KG1 (cell line): ENCODE measurements at places on chromosomes 2 and 18.

GRCh38 chr2:6535572-6535971 lies 330.1 kb downstream of the CMPK2 start:
- DNase-seq: no peak

DNA sequence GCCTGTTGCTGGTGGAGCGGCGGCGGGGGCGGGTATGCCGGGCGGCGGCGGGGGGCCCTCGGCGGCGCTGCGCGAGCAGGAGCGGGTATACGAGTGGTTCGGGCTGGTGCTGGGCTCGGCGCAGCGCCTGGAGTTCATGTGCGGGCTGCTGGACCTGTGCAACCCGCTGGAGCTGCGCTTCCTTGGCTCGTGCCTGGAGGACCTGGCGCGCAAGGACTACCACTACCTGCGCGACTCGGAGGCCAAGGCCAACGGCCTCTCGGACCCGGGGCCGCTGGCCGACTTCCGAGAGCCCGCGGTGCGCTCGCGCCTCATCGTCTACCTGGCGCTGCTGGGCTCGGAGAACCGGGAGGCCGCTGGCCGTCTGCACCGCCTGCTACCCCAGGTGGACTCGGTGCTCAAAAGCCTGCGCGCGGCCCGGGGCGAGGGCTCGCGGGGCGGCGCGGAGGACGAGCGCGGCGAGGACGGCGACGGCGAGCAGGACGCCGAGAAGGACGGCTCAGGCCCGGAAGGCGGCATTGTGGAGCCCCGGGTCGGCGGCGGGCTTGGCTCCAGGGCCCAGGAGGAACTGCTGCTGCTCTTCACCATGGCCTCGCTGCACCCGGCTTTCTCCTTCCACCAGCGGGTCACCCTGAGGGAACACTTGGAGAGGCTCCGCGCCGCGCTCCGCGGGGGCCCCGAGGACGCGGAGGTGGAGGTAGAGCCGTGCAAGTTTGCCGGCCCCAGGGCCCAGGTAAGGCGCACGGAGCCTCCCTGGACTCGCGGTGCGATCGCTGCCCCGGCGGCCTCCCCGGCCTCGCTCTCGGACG lies 1.0 kb downstream of the ZCCHC2 start:
- DNase-seq: no peak

GRCh38 chr2:99675130-99675661 lies 185.4 kb upstream of the REV1 start:
- no peak for DNase-seq

GRCh38 chr2:239035361-239035814 lies 187.5 kb downstream of the TWIST2 start:
- DNase-seq: no peak

- no peak for DNase-seq
These were observed 252.0 kb upstream of the SP5 start for GRCh38 chr2:170463206-170463537.

GRCh38 chr2:238202326-238203093 lies 985 bp downstream of the ILKAP start:
- no peak for DNase-seq

GRCh38 chr2:36607947-36608346 lies 10.0 kb upstream of the FEZ2 start:
- no peak for DNase-seq

- DNase-seq: no peak
These were observed 243.6 kb upstream of the MEIS1 start for GRCh38 chr2:66191311-66191710.

GRCh38 chr2:83459456-83459855 lies 999.6 kb downstream of the SUCLG1 start:
- DNase-seq: no peak

DNA sequence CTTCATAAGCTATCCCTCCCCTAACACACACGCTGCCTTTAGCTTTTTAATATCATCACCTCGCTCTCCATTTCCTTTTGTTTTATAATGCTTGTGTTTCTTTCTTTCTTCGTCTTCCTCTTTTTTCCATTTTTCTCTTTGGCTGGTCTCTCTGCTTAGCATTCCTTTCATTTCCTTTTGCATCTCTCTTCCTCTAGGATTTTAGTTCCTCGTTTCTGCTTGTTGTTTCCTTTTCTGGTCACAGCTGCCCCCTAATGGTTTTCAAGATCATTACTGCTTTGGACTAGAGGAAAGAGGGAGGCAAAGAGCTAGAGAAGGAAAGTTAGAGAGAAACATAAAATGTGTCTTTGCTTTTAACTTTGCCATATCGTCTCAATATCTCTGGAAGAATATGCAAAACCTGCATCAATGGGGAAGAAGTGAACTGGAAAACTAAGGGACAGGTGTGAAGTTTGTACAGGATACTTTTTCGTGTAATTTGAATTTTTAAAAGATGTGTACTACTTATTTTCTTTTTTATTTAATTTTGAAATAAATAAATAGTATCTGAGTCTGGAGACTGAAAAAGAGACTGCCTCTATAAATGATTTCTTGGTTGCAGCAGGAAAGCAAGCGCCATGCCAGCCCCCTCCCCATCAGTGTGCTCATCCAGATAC lies 6.3 kb upstream of the NRP2 start:
- no peak for DNase-seq

DNA sequence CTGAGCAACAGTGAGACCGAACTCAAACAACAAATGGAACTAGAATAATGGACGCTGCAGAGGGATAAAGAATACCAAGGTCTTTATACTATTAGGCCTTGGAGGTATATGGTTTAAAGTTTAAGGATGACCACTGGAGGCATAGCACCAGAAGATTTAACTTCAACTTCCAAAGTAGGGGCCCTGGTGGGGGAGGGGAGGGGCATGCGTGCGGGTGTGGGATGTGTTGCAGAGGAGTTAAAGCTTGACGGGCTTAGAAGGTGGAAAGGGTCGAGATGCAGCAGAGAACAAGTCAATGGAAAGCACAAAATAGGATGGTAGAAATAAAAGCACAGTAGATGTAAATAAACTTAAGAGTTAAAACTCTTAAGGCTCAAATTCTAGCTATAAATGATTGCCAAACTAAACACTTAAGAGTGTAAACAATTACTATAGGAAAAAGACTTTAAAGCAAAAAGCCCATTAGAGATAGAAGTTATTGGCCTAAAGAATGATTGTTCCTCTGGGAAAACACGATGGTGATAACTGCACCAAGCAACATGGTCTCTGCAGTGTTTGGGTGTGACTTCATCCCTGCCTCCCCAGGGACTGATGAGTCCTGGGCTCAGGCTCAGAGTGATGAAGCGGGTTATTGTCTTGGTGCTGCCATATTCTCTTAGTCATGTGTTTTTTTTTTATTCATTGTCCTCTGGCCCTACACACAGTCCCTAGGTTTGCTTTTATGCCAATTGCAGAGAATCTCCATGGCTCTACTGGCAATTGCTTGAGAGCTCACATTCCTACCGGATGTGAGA lies 13.0 kb downstream of the RRM2 start:
- no peak for DNase-seq

GRCh38 chr2:39266139-39266805 lies 22.5 kb upstream of the CDKL4 start:
- DNase-seq: no peak

- DNase-seq: no peak
These were observed 42.5 kb upstream of the EN1 start for GRCh38 chr2:118889995-118890394.
